NCI-H1436 (cell line): ENCODE measurements at places on chromosomes 1 and 21.
A peak's percentile ranks its signal among the peaks of the same experiment; 100 is the strongest.

GRCh38 chr1:202247837-202248795 is 54.5 kb downstream of the LGR6 start:
- DNase-seq, result peak; percentile 24

GRCh38 chr1:26290882-26291261 is 11.0 kb downstream of the SH3BGRL3 start:
- no peak for DNase-seq

DNA sequence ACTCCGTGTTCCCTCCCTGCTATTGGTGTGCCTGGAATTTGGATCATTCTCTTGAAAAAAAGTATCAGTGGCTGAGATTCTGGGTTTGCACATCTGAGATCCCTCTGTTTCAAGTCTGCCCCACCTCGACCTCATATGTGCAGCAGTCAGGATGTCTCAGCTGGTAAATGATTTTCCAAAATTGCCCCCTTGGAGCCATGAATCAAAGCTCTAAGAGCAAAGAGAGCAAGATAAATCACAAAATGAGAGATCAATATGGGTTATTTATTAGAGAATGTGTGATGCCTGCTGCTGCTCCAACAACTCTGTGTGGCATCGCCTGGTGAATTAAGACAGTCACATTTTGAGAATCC is 8.5 kb downstream of the CRP start:
- DNase-seq, result no peak

- DNase-seq, result no peak
Observed at GRCh38 chr1:207343675-207344074, 22.2 kb downstream of the CD55 start.

GRCh38 chr1:116991171-116991845 is 10.3 kb upstream of the CD101 start:
- no peak for DNase-seq

DNA sequence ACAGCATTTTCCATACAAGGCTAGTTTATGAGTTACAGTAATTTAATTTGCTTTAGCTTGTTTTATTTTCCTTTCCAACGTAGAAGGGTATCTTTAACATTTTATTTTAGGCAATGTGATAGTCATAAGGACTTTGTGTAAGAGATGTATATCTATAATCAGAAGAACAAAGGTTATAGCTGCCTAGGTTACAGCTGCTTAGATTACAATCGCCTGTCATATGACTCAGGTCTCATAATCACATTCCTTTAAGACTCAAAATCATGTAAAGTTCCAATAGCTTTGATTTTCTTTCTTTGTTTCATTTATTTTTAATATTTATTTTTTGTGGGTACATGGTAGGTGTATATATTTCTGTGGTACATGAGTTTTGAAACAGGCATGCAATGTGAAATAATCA is 37.8 kb upstream of the COP1 start:
- no peak for DNase-seq

DNA sequence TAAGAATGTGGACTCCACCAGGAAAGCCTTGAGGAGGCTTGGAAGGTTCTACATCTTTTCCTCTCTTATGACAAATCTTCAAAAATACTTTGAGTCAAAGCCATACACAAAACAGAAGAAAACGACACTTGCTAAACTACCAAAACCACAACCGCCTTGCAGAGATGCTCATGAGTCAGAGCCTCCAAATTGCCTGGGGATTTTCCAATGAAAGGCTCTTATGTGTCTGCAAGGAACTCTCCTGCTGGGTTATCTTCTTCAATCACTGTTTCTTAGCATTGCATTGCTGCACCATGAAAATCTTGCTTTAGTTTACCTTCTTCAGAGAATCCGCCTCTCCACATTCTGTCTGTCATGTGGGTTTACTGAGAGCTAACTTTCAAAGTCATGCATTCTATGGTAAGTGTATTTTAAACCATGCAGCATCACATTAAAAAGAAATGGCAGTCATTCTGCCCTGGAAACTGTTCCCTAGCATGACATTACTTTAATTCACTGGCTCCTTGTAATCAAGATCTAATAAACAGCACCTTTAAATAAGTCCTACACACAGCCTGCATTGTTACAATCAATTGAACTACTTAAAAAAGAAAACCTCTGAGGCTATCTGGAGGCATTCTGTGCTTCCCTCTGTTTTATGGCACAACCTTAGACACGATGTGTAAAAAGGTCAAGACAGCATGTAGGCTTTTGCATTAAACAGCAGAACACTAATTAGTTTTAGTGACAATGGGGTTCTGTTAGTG is 210.0 kb upstream of the FOXD3 start:
- no peak for DNase-seq

GRCh38 chr1:87961992-87962391 is 633.3 kb downstream of the LMO4 start:
- no peak for DNase-seq

DNA sequence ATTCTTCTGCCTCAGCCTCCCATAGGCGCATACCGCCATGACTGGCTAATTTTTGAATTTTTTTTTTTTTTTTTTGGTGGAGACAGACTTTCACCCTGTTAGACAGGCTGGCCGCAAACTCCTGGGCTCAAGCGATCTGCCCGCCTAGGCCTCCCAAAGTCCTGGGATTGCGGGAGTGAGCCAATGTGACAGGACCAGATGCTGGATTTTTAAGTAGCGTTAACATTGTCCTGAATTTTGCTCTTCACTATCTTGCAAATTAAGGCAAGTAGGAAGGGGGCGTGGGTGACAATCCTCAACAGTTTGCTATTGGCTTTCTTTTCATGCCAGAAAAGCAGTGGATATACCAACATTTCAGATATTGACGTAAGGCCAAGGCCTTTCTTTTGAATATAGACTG is 49.7 kb upstream of the TSNAX start:
- DNase-seq, result no peak

DNA sequence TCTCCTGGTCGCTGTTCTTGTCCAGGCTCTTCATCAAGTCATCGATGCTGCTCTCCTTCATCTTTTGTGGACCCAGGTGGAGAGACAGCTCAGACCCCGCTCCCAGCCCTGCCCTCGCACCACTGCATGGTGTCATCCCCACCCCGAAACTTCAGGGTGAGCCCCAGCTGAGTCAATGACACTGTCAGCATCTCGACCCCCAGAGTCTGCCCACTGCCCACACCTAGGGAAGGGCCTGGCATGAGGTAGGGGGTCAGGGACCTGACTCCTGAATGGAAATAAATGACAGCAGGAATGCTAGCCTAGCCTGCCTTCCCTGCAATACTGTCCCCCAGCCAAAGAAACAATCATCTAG is 1.6 kb upstream of the S100A6 start:
- no peak for DNase-seq

GRCh38 chr21:34815831-34816705 is 147.3 kb downstream of the CLIC6 start:
- DNase-seq, result no peak

DNA sequence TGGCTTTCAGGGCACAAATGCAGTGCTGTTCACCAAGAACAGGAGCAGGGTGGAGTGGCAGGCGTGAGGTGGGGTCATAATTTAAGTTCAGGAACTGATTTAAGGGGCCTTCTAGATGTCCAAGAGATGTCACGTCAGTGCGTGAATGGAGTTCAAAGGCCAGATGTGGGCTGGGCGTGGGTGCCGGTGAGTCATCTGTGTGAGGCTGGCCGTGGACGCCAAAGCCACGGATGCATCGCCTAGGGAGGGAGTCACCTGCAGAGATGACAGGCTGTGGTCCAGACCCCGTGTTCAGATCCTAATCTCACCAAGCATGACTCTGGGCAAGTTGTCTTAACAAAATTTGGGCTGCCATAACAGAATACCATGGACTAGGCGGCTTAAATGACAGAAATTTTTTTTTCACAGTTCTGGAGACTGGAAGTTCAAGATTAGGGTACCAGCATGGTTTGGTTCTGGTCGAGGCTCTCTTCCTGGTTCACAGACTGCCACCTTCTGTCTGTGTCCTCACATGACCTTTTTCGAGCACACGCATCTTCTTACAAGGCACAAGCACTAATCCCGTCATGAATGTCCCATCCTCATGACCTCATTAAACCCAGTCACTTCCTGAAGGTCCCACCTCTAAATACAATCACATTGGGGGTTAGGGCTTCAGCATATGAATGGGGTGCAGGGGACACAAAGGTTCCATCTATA is 109.6 kb downstream of the PRDM2 start:
- DNase-seq, result no peak

GRCh38 chr1:36366091-36366661 is 19.5 kb downstream of the STK40 start:
- DNase-seq, result no peak

GRCh38 chr1:7298749-7299151 is 472.3 kb upstream of the VAMP3 start:
- no peak for DNase-seq

- DNase-seq, result no peak
Observed at GRCh38 chr1:14281412-14281811, 317.1 kb upstream of the KAZN start.

- peak; percentile 68 for DNase-seq
Observed at GRCh38 chr1:9004700-9005394, 21.4 kb downstream of the SLC2A7 start.

DNA sequence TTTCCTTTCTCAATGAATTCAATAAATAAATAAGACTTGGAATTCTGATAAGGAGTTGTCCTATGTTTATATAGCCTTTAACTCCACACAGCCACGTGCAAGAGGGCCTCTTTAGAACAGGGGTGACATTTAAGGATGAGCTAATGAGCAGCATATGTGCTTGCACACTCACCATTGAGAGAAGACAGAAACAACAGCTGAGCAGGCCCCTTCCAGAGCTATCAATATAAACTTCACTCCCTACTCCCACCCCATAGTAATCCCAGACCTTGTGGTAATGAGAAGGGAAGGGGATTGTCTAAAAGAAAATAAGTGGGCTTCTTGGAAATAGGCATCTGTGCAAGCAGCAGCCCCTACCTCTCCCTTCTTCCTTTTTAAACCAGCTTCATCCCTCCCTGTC is 176.0 kb downstream of the SEC16B start:
- DNase-seq, result no peak

GRCh38 chr1:24337455-24337854 is 18.3 kb downstream of the GRHL3 start:
- no peak for DNase-seq

- no peak for DNase-seq
Observed at GRCh38 chr1:210898473-210898872, 235.5 kb downstream of the KCNH1 start.

- DNase-seq, result no peak
Observed at GRCh38 chr1:156858959-156859522, at the start of gene INSRR. TSS of gene INSRR (minus strand) at chr1:156859117. CDS start at chr1:156858621, 496 bp downstream.

GRCh38 chr1:221097479-221098281 is 218.4 kb downstream of the HLX start:
- DNase-seq, result no peak

GRCh38 chr1:235902677-235903542 is 36.2 kb upstream of the LYST start:
- no peak for DNase-seq

DNA sequence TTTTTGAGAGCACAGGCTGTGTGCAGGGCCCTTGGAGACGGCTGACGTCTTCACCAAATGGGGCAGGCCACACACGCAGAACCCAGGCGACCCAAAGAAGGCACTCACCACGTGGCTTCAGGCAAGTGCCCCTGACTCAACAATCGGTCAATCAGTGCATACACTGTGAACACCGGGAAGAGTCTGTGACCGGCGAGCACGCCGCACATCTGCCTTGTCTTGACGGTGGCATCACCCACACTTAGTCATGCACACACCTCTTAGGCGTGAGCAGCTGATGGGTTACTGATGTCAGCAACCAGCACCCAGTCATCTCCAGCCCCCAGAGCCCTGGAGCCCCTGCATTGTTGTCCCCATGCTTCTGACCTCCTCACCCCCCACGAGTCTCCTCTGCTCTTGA is 4.9 kb upstream of the LRRC3 start:
- DNase-seq, result no peak

DNA sequence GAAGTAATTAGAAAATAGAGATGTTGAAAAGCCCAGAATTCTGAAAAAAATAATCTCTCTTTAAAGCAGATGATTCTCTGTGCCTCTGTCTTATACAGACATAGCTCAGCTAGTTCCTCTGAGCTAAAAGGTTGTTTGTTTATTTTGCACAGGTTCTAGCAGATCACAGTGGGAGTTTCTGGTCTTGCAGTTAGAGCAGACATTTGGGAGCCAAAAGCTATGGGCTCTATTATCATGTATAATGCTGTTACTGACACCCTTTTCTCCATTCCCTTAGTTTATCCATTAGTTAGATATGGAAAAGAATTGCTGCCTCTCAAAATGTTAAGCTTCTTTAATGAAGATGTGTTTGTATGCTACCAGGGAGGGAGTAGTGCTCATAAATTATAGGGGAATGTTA is 20.5 kb upstream of the CD55 start:
- DNase-seq, result no peak

- DNase-seq, result peak; percentile 42
Observed at GRCh38 chr1:246291127-246291526, 216.0 kb downstream of the SMYD3 start.

DNA sequence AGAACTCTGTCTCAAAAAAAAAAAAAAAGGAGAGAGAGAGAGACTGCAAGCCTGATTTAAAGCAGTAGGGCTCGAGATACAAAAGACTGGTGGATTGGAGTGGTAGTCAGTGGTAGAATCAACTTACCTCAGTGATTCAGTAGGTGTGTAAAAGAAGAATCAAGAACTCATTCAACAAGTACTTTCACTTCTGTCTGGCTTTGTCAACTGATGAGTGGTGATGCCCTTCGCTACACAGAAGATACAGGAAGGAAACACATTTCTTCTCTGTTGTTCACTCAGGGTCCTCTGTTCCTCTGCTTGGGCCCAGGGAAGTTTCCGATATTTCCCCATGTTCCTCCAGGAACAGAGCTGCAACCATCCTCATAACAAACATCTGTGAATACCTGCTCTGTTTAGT is 68.6 kb upstream of the COG2 start:
- DNase-seq, result no peak

DNA sequence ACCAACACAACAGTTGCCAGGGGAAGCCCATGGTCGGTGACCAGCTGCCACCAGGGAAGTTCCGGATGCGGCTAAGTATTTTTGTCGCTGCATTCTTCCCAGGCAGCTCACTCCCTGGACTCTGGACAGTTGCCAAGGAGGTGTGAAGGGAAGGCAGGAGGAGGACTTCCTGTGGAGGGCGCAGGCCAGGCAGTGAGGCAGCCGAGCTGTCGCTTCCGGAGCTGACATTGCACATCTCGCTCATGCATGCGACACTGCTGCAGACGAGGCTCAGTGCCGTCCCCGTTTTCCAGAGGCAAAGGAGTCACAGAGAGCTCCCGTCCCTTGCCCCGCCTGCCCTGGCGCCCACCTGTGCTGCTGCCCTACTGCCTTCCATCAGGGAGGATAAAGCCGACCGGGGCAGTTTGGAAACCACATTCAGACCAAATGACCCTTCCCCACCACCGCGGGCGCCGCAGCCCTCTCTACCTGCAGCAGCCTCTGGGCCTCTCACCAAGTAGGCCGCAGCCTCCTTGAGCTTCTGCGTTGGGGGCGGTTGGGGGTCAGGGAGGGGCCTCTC is 81.4 kb downstream of the NENF start:
- no peak for DNase-seq

DNA sequence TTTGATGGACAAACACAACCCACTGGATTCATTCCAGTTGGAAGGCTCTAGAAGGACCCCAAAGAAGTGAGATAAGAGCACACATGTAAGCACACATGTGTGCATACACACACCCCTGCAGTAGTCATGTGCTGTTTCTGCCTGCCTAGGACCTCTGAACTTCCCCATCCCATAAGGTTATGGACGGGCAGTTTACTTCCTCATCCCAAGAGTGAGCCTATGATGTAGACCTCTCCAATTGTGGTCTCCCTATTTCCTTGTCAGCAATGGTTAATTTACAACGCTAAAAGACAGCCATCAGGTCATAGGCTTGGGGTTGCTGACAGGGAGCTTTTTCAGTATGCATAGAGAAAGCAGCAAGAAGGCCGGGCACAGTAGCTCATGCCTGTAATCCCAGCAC is 15.4 kb upstream of the ADAR start:
- DNase-seq, result no peak
